AG09309 (cell line): ENCODE measurements at places on chromosomes 3 and 15.

DNA sequence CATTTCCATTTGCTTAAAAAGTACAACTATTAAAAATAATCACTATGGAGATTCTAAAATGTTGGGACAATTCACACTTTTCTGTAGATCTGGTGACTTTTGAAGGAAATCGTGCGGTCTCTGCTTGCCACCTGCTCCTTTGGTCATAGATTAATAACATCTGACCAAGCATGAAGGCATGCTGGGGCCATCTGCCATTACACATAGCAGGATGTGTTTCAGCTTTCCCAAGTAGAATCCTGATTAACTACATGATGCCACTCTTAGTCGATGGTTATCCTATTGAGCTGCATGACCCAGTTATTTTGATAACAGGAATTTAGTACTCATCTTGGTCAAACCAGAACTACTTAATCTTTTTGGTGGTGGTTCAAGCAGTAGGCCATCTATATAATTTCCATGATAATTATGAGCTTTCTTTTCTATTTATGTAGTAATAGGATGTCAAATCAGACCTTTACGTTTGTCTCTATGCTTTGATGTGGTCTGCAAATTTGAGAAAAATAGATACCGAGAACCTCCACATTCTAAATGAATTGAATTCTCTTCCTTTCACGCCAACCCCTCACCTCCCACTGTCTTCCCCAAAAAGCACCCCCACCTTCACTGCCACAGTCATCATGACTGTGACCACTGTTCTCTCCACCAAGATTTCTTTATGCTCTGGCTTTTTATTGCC lies 158.1 kb downstream of the DIPK2A start:
- DNase-seq, result no peak

- DNase-seq, result no peak
Observed at GRCh38 chr3:196024968-196025367, 56.9 kb downstream of the TFRC start.

DNA sequence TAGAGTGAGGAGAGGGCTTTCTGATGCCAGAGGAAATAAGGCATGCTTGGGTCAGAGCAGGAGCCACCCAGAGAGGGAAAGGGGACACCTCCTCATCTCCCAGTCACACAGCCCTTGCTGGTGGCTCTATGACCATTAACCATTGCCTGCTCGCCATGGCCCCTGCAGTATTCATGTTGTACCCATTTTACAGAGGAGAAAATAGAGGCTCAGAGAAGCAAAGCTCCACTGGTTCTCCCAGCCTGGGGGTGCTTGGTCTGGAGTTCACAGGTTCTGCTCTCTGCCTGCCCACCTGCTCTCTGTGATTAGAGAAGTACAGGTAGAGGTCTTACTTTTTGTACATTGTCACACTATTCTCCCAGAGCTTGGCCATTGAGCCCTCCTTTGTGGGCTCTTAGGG lies 56.2 kb downstream of the LINGO1 start:
- DNase-seq, result no peak

DNA sequence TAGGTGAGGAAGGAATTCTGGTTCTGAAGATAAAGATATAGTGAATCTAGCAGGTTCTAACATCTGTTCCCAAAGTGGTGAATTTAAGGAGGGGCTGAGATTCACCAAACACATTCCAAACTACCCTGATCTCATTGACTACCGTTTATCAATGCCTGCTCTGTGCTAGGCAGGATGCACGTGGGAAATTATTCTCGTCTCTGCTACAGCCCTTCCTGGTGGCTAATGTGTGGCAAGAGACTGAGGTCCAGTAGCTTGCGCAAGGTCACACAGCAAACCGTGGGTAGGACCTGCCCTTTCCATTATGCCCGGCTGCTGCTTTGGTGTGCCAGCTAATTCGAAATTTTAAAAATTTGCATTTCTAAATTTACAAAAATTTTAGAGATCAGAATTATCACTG lies 209.5 kb upstream of the TRIM42 start:
- DNase-seq, result no peak

DNA sequence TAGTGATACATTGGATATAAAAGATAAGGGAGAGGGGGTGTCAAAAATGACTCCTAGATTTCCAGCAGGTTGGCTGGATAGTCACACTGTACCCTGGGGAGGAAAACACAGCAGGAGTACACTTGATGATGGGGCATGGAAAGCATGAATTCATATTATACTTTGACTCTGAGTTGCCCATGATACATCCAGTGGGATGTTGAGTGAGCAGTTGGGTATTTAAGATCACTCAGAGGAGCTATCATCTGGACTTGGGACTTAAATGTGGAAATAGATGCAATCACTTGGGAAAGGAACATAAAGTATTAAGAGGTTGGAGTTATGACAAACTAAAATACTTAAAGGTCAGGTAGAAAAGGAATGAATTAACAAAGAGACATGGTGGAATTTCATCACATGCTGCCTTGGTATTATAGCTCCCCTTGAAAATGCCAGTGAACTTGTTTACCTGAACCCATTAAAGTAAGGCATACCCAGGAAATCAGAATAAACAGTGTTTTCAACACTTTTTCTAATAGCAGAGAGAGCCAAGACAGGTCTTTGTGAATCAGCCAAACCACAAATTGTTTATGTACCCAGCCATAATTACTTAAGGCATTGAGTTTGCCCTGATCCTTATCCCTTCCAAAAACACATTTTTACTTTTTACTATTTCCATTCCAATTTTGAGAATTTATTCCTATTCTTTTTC lies 49.9 kb upstream of the ABI3BP start:
- DNase-seq, result peak; percentile 55

DNA sequence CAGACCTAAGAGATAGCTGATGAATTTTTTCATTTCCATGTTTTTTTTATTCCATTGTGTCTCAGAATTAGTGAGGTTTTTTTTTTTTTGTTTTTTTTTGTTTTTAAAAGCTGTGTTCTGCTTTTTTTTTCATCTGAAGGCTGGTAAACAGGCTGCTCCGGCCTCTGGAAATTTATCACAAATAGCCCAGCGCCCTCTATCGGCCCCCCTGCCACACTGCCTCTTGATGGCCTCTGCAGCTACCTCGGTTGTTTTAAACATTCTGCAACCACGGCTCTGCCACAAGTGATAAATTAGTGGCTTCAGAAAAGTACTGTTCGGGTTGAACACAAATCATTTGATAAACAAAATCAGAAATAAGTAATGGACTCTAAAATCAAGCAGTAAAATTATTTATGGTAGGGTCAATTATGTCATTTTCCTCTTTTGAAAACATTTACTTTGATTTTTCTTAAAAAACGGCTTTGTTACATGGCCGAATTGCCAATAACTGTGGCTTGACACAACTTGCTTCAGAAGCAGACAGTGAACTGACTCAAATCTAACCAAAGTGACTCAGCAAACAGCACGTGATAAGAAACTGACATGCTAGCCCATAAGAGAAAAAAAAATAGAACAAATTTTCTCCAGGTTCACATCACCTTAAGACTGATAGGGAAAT lies 87.8 kb downstream of the RSL24D1 start:
- DNase-seq, result no peak

- no peak for DNase-seq
Observed at GRCh38 chr15:91219206-91219605, 119.1 kb downstream of the SV2B start.

DNA sequence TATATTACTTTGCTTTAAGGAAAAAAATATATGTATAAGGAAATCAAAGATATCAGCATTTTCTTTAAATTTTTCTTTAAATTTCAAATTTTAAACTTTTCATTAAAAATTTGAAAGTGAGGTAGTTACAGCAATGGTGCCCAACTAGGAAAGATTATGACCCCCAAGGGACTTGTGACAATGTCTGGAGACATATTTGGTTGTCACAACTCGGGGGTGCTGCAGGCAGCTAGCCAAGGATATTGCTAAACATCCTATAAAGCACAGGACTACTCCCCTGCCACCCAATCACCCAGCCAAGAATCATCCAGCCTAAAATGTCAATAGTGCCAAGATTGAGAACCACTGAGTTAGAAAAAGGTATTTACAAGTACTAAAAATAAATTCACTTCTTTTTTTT lies 57.3 kb downstream of the SLC4A7 start:
- DNase-seq, result no peak

GRCh38 chr3:155639462-155640055 lies 105.3 kb downstream of the PLCH1 start:
- no peak for DNase-seq

DNA sequence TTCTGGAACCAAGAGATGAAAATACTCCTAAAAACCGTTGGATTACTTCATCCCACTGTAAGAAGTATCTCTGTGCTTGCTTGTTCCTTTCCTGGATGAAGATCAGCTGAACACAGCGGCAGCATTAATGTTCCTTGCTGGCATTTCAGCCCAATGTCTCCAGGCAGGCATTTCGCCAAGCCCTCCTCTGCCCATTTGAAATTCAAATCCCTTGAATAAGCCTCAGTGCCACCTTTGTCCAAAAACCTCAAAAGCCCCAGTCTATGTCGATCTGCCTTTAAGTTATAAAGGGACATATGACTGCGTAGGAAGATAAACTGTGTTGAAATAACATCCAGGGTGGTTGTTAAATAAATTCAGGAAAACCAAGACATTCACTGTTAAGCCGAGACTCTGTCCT lies 156.8 kb upstream of the PDZRN3 start:
- DNase-seq, result no peak

- no peak for DNase-seq
Observed at GRCh38 chr3:139358841-139359562, 15.2 kb downstream of the MRPS22 start.

- DNase-seq, result no peak
Observed at GRCh38 chr3:98690876-98691275, 72.3 kb upstream of the ST3GAL6 start.

DNA sequence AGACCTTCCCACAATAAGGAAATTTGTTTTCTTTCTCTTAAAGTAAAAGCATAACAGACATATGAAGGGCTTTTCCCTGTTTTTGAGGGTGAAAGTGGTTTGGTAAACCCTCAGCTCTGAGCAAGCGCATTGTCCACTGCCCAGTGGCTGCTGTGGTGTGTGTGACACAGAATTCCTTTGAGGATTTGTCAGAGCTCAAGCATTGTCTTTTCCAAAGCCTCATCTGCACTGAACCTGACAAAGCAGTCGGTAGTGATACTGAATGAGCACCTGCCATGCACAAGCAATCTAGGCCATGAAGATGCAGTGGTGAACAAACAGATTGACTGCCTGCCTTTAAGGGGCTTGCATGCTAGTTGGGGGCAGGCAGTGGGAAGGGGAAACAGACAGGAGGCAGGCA lies 128.3 kb downstream of the PLCL2 start:
- DNase-seq, result no peak

DNA sequence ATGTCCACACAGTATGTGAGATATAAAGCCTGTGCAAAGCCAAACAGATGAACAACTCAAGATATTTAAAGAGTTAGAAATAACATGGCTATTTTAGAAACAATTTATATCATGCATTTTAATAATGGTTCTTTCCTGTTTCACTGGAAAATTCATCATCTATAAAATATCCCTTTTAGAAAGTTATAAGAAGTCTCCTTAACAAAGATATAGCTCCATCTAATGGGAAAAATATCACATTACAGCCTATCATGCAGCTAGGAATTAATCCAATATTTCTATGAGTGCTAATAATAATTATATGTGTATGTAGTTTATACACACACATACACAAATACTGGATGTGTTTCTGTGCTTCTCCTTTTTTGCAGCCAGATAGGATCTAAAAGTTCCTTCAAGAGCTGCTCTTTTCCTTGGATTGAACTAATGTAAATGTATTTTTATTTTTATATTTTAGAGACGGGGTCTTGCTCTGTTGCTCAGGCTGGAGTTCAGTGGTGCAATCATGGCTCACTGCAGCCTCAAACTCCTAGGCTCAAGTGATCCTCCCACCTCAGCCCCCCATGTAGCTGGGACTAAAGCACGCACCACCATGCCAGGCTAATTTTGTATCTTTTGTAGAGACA lies 21.6 kb downstream of the RPL22L1 start:
- DNase-seq, result no peak
